Right cardiac atrium (tissue), 5 donors: ENCODE measurements at places on chromosomes 1 and 21. TPM values are rescaled to one million over a fixed set of nuclear protein-coding genes. Genes with fewer than 3 reads are reported as not detected.

Gene CRYAA
- total RNA-seq: not detected

Gene CXADR
- total RNA-seq: 13.8 TPM

Gene THEM5
- 0.24 TPM for total RNA-seq

Gene PHTF1
- total RNA-seq: 9.3 TPM

Gene WLS
- 101 TPM for total RNA-seq

Gene CLCA4
- total RNA-seq: not detected
